ENCODE measurements at places on chromosomes 5 and 9.

DNA sequence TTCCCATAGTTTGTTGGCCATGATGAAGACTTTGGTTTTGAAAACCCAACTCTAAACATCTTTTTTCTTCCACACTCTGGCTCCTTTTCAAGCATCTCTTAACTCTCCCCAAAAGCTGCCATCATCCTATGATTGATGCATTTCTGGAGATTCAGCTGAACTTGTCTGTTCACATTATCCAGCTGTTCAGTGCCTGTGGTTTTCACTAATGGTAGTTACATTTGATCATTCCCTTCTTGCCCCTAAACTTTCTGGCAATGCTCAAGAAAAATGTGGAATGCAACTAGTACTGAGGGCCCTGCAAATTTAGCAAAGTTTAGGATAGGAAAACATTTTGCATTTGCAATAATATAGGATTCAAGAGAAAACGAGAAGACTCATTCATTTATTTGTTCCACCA, 267.5 kb downstream of the ENC1 start:
- no peak for DNase-seq

GRCh38 chr9:93265972-93266371, 82.0 kb downstream of the WNK2 start:
- DNase-seq = no peak

GRCh38 chr5:179255527-179256327, 89.5 kb downstream of the ADAMTS2 start:
- no peak for DNase-seq

DNA sequence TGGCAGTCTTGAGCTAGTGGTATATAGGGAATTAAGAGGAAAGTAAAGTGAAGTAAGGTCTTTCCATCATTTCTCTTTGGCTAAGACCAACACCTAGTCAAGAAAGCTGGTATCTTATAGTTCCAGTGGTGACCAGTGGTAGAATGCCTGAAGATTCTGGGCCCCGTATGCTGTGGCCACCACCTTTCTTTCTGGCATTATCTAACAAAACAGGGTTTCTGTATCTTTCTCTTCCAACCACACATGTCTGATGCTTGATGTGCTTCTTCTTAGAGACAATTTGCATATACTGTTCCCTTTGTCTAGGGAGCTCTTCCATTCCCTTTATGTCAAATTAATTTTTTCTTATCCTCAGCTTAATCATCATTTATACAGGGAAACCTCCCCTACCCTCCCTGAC, 109.9 kb upstream of the SSBP2 start:
- no peak for DNase-seq

- DNase-seq = no peak
Observed at GRCh38 chr9:27176971-27177370, 67.9 kb downstream of the TEK start.

- DNase-seq = no peak
Observed at GRCh38 chr5:159340511-159340910, 10.2 kb upstream of the IL12B start.

DNA sequence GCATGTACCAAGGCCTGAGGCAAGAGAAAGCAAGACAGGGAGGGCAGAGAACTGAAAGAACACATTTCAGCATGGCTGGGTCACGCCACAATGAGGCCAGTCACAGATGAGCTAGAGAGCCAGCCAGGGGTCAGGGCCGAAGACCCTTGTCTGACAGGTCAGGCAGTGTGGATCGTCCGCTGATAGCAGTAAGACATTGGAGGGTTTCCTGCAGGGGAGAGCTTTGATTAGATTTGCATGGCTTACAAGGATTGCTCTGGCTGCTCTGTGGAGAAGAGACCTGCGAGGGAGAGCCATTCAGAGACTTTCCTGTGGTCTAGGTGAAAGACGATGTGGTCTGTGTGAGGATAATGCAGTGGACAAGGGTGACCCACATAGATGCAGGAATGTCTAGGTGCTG, 93.1 kb downstream of the RALGPS1 start:
- no peak for DNase-seq

DNA sequence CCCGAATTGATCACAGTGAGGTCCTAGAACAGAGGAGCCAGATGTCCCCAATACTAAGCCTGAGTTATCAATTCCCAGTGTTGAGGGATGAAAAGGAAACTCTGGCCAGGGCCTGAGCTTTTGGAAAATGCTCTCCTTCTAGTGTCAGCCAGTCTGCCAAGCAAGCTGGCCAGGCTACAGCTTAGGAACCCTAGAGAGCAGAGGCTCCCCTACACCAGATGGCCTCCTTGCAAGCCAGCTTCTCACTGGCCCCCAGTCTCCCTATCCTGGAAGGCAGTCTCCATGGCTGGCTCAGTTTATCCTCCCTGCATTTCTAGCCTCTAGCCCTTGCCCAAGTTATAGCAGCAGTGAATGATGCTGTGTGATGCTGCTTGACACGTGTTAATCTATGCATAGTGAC, 204.7 kb upstream of the WWC1 start:
- no peak for DNase-seq

GRCh38 chr5:179288809-179289185, 56.5 kb downstream of the ADAMTS2 start:
- no peak for DNase-seq

DNA sequence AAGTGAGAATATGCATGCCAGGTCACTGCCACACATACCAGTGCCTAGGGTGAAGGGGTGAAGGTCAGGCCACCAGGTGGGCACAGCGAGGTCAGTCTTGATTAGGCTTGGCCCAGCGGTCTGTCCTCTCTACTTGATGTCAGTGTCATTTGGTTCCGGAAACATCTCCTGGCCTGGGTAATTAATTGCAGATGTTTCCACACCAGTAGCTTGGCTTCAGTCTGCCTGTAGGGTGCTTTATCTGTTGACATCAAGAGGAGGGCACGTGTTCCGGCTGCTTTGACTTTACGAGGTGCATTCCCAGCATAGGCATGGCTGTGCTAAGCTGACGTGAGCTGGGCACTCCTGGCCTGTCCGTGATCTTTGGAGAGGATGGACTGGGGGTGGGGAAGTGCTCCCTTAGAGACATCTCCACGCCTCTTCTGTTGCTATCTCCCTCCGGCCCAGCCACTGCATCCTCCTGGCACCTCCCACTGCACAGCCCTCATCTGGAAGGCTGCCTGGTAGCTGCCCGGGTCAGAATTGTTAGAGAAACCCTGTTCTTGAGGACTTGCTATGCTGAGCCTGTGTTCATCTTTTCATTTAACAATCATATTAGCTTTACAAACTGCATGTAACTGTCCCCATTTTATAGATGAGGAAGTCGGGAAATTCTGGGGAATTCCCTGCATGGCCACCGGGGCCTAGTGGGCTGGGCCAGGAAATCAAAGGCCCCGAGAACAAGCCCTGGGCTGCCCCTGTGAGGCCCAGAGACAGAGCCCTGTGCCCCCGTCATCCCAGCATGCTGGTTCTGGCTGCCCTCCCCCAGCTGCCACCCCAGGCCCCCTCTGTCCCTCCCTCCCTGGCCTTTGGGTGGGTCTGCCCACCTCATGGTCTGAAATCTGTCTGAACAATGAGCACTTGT, 29.1 kb downstream of the JADE2 start:
- peak; percentile 85 for DNase-seq

GRCh38 chr9:124947727-124948391, 7.0 kb upstream of the GOLGA1 start:
- no peak for DNase-seq

- no peak for DNase-seq
Observed at GRCh38 chr5:54304040-54304439, 6.3 kb downstream of the ARL15 start.

GRCh38 chr5:7717691-7718090, 133.2 kb downstream of the CFAP90 start:
- DNase-seq = no peak

DNA sequence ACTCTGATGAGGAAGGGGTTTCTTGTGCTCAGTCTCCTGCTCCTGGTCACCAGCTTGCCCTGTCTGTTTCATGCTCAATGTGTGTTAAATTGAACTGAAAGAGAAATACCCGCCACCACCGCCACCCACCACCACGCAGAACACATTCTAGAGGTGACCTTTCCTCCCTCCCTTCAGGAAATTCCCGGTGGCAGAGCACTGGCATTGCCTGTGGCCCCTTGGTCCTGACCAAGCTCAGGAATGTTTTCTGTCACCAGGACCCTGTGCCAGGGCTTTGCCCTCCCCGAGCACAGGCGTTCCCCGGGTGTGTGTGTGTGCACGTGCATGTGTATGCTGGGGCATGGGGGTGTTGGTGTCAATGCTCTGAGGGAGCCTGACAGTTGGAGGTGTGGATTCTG, 10.2 kb upstream of the SLC25A51 start:
- no peak for DNase-seq

- DNase-seq = no peak
Observed at GRCh38 chr9:109245310-109245897, 75.5 kb downstream of the EPB41L4B start.

- peak; percentile 3 for DNase-seq
Observed at GRCh38 chr9:134944351-134944802, 26.7 kb upstream of the FCN1 start.

- DNase-seq = peak; percentile 40
Observed at GRCh38 chr9:5608298-5609225, 20.3 kb upstream of the RIC1 start.

DNA sequence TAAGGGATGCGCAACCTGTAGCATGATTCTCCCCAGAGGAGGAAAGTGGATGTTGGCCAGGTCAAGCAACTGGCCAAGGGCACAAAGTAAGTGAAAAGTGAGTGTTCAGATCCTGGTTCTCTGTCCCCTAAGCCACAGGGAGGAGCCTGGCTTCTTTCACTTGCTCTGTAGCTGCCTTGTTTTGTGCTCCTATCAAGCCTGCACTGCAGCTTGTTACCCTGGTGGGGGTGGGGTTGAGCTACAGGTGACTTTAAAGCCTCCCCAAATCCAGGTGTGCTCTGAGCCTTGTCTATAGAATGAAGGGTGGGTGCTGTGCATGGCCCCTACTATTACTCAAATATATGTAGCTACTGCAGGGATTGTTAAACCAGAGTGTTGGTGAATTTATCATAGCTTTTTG, 32.9 kb downstream of the RALGPS1 start:
- DNase-seq = no peak

DNA sequence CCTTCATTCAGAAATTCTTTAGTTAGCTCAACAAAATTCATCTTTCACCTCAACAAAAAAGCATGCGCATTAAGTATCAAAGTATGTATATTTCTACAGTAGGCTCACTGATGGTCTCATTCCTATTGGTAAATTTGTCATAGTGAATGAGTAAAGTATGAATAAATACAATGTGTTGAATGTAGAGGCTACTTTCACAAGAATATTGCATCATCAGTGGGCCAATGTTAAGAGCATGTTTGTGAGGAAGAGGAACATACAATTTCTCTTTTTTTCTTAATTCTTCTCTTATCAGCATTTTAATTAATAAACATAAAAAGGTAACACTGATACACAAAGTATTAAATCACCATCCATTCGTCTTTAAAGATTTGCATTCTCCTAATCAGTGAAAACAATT, 505.1 kb downstream of the CETN3 start:
- DNase-seq = no peak

GRCh38 chr9:89358985-89359384, 40.7 kb downstream of the SECISBP2 start:
- no peak for DNase-seq

DNA sequence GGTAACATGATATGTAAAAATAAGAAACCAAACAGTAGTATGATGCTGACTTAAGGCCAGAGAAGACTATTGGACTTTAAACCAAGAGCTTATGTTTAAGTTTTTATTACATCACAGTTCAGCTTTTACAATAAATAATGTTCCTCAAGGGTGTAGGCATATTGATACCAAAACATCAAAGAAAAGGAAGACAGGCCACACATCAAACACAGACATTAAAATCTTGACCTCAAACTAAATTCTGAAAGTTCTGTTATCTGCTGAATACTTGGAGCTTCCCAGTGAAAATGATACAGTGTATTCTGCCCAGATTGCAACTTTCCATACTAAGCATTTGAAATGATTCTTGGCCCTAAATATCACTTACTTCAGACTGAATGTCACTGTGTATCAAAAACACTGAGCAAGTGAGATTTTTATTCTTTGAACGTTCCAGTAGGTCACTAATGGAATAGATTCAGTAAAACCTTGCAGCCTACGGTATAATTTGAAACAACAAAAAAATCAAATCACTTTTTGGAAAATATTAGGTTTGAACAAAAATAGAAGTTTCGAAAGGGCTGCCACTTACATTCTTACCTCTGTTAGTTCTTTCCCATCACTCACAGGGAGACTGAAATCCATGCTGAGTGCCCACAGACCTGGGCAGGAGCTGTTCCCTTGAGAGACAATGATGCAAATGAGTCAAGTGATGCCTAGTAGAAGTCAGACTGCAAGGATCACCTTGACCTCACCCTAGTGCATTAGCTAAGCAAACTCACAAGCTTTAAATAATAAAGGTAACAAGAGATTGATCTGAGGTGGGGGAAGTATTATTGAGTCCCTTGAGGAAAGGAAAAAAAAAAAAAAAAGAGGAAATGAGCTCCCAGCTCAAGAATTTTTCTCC, 2.5 kb downstream of the LPAR1 start:
- peak; percentile 59 for DNase-seq

DNA sequence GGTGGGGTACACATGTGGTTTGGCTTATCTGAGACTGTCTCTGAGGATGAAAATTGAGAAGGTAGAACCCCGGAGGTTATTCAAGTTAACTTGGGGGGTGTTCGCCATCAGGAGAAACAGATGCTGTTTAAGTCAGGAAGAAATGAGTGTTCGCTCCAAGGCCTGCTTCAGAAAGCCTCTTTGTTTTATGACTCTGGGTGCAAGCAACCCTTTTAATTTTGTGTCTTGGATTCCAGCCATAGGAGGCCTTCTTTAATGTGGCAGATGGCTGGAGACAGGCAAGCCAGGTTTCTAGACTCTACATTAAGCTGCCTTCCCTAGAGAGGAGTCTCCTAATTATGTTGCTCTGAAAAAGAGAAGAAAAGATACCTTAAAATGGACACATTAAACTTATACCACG, 4.2 kb upstream of the SMAD5 start:
- DNase-seq = no peak

DNA sequence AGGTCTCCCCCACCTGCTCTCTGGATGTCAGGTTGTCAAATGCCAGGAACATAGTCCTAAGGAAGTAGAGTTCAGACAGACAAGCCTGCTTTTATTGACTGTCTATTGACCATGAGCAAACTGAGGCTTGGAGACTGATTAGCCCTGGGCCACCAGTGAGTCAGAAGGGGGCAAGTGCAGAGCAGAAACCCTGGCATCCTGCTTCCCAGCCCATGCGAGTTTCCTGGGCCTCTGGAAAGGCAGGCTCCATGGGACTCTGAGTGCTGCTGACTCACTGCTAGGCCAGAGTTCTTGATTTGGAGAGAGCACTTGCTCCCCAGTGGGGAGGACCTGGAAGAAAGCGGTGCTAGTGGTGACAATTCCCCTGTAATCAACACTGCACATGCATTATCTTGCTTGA, 2.8 kb upstream of the HBEGF start:
- peak; percentile 21 for DNase-seq
